ENCODE measurements at places on chromosomes 2 and 18.

- H3K4me3 ChIP-seq: no peak overlapping the region
- no peak overlapping the region for H3K27ac ChIP-seq
- H3K27me3 ChIP-seq: no peaks in the 10 kb centered on the region
- H3K4me1 ChIP-seq: no peaks in the 10 kb centered on the region
Observed at GRCh38 chr2:63078852-63079606, 28.4 kb downstream of the OTX1 start.

DNA sequence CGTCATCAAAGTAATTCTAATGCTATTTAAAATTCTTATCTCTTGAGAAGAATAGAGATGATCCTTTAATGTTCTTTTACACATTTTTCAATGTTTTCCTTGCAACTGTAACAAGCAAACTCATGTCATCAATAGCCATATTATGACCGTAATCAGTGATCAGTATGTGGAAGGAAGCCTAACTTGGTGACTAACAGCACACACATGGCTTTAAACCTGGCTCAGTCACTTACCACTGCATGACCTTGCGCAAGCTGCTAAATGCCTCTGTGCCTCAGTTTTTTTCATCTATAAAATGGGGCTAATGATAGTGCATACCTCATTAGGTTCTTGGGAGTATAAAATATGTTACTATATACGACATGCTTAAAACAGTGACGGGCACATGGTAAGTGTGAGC lies 149.7 kb downstream of the BCL2 start:
- no peak overlapping the region for H3K4me3 ChIP-seq
- no peaks in the 10 kb centered on the region for H3K36me3 ChIP-seq
- no peak for DNase-seq
- peaks cover 5% of the 10 kb centered on the region for H3K4me1 ChIP-seq
- no peaks in the 10 kb centered on the region for H3K27me3 ChIP-seq
- H3K27ac ChIP-seq: no peak overlapping the region

DNA sequence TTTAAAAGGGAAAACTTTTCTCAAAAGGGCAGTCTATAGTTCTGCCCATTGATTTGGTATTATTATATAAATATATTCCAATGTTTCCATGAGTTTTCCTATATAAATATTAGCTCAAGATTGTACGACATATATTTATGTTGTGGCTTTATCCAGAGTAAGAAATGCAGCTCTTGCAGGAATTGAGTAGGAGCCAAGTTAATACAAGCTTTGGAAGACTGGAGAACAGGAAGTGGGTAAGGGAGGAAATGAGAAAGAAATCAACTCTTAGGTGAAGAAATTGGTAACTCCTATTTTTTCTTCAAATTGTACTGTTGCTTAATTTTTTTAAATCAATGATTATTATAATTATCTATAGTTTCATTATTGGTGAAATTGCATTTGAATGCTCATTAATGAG lies 105.4 kb upstream of the FAM117B start:
- H3K4me3 ChIP-seq: no peak overlapping the region
- no peak overlapping the region for H3K27ac ChIP-seq
- DNase-seq: no peak

DNA sequence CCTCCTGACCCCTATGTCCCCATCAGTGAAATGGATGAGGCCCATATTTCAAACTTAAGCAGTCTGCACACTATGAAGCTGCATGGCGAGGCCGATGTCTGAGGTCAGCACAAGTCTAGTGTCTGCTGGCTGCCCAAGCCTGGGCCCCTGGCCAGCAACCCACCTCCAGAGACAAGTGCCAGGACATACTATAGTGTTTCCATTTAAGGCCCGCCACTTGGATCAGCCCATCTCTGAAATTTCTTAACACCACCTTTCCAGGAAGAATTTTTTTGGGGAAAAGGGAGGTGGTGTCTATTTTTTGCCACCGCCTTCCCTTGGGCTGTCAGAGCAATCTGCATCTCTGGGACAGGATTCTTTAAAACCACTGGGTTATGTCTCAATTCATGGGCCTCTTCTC lies 1.8 kb downstream of the ACVR1 start:
- DNase-seq: no peak
- peaks cover 43% of the 10 kb centered on the region for H3K4me1 ChIP-seq
- H3K4me3 ChIP-seq: peak overlapping the region; percentile 83
- peak overlapping the region; percentile 84 for H3K27ac ChIP-seq

- H3K4me3 ChIP-seq: no peak overlapping the region
- H3K27ac ChIP-seq: no peak overlapping the region
- H3K27me3 ChIP-seq: no peaks in the 10 kb centered on the region
- H3K36me3 ChIP-seq: no peaks in the 10 kb centered on the region
- no peak for DNase-seq
- H3K4me1 ChIP-seq: no peaks in the 10 kb centered on the region
Observed at GRCh38 chr2:132503701-132504100, 87.1 kb downstream of the GPR39 start.

DNA sequence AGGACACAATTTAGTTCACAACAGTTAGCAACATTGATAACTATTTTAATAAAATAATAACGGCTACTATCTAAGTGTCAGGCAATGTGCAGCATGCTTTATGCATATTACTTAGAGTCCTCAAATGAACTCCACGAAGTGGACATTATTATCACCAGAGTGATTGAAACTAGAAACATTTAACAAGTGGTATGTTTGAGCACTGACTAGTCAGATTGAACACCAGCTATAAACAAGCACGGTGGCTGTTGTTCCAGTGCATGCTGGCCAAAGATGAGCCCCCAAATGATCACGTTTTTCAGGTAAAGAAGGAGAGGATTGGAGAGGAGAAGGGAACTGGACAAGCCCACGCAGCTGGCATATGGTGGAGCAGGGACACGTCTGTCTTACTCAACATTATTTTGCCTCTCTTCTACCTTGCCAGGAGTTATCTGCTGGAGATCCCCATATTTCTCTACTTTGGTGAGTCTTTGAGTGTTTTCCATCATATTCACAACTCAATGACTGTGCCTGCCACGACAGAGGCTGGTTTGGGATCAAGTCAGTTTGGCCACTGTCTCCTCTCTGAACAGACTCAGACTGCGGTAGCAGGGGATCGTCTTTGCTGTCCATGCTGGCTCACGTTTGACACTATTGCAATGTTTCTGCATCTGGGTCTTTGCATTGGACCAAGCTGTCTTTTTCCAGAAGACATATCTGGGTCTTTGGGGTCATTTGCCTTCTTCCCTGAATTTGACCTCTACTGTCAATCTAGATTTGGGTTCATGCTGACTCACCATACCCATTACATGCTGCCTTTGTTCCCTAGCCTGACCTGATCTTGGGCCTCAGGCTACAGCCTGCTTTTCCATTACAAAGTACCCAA lies 66.0 kb upstream of the ACSL3 start:
- H3K4me1 ChIP-seq: peaks cover 31% of the 10 kb centered on the region
- DNase-seq: no peak
- no peaks in the 10 kb centered on the region for H3K27me3 ChIP-seq
- no peak overlapping the region for H3K4me3 ChIP-seq

DNA sequence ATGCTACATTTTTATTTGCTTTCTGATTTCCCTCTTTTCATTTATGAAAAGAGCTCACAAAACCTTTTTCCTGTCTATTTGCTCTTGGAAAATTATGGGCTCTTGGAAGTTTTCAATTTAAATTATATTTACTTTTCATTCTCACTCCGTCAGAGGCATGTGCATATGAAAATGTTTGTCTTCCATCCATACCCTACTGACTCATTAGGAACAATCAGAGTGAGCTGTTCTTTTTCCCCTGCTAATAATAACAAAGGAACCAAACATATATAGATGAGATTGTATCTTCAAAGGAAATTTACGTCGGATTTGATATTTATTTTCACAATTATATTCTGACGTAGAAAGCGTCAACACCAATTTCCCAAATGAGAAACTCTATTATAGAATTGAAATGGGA lies 1101.2 kb downstream of the TSN start:
- no peaks in the 10 kb centered on the region for H3K4me1 ChIP-seq
- no peaks in the 10 kb centered on the region for H3K36me3 ChIP-seq
- no peak for DNase-seq
- no peak overlapping the region for H3K4me3 ChIP-seq
- H3K27ac ChIP-seq: no peak overlapping the region

Data from thoracic aorta (tissue), 2 donors.